ENCODE measurements at places on chromosomes 13 and 19. TPM values are rescaled to one million over a fixed set of nuclear protein-coding genes. Genes with fewer than 3 reads are reported as not detected.

Gene FGF21
- total RNA-seq = not detected

Gene SLC10A2
- total RNA-seq = not detected

Gene RAB8A
- total RNA-seq = 44.8 TPM

Gene BLOC1S3
- total RNA-seq = 4.3 TPM

Gene FGF14
- not detected for total RNA-seq

Gene ZNF534
- total RNA-seq = 0.04 TPM

Gene ZNF112
- 5.4 TPM for total RNA-seq

Gene UBE2L5
- 0.22 TPM for total RNA-seq

Gene HIPK4
- total RNA-seq = not detected

Gene COX6B2
- total RNA-seq = not detected

Gene ZNF709
- 3.9 TPM for total RNA-seq

Gene FCER2
- not detected for total RNA-seq

Gene PGLYRP2
- 0.49 TPM for total RNA-seq

Gene ZSCAN4
- total RNA-seq = 0.56 TPM

Gene FBXO27
- 0.49 TPM for total RNA-seq

Gene SIAH3
- total RNA-seq = not detected

Gene KLK7
- total RNA-seq = not detected

Gene GNG7
- 1.4 TPM for total RNA-seq

Gene CEACAM21
- total RNA-seq = not detected
